ENCODE measurements at places on chromosomes 5 and 9.
A peak's percentile ranks its signal among the peaks of the same experiment; 100 is the strongest.

- DNase-seq = peak; percentile 28
These were observed 29.1 kb upstream of the ANKRD31 start for GRCh38 chr5:75265731-75266130.

GRCh38 chr5:53128481-53128880, 18.9 kb upstream of the MOCS2 start:
- no peak for DNase-seq

GRCh38 chr5:72821776-72822175, 5.3 kb downstream of the TNPO1 start:
- DNase-seq = no peak

DNA sequence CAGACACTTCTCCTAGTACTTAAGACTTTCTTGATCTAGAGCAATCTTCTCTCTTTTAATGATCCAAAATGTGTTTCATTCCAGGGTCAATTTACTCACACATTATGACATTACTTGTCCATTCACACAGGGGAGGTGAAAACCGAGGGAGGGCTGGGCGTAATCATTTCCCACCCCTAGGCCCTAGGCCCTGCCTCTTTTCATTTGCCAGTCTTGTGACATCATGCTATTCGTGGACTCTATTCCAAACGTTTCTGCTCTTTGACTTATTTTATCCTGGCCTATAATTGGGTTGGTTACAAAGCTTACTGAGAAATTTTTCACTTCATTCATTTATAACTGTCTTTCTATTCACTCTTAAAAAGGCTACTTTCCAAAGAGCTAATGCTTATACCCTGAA, 2.4 kb downstream of the DCAF12 start:
- DNase-seq = no peak

DNA sequence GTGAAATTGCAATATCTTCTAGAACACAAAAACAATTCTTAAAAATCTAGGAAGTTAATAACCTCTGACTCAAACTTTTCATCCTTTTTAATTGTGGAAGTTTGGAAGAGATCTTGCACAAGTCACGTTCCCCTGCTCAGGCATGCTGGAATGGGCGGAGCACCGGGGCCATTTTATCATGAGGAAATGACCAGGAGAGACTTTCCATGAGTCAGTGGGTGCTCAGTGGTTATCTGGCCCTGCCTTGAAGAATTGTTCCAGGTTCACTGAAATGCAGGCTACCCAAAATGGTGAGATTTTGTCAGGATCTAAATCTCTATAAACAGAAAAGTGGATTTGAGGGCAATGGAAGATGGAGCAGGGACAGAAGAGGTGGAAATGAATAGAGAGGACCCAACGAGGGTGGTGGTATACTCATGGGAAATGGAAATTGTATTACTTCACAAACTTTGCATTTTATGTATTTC, 61.2 kb downstream of the FYB1 start:
- DNase-seq = no peak

- no peak for DNase-seq
These were observed 169.2 kb downstream of the SLC12A2 start for GRCh38 chr5:128252756-128253155.

DNA sequence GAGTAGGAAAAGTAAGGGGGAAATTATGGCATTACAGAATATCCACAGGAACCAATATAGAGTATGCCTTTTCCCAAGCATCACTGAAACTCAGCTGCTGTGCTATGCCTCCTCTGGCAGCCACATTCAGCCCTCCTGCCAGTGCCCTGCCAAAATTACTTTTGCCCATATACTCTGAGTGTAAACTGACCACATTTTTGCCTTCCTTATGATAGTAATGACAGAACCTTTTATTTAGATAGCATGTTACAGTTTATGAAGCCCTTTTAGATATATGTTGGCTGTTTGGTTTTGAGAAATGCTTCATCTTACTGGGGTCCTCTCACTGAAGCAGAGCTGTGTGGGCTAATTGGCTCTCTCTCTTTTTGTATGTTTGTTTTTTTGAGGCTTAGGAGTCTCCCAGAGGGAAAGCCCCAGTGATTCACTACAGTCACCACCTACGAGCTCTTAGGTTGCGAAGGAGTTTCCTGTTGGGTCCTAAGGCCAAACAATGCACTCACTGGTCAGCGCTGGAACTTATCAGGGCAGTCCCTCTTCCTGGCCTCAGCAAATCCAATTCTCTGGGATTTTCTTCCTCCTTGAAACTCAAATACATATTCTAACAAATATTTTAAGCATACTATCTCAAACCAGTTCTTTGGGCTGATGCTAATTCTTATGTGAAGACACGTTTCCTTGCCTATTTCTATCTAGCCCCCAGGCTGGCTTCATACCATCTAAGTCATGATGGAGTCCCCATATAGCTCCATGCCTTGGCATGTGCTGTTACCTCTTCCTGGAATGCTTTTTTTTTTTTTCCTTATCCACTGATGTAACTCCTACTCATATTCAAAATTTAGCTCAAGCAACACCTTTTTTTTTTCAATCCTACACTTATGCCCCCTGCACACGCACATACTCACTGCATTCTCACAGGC, 3.7 kb downstream of the PHF24 start:
- no peak for DNase-seq

GRCh38 chr9:95027914-95028852, 289.3 kb downstream of the FANCC start:
- DNase-seq = no peak

DNA sequence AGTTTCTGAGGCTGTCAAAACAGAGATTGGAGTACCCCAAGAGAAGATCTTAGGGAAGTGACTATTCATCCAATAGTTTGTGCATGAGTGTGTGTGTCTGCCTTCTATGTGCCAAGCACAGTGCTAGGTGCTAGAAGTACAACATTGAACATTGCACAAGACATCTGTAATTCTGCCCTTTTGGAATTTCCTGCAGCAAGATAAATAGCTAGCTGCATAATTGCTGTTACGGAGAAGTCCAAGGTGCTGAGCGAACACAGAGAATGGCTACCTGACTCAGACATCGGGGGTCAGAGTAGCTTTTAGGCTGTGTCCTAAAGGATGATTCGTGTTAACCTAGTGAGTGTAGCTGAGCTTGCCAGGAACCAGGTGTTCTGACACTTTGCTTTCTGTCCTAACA, 44.8 kb downstream of the PAPPA start:
- no peak for DNase-seq

DNA sequence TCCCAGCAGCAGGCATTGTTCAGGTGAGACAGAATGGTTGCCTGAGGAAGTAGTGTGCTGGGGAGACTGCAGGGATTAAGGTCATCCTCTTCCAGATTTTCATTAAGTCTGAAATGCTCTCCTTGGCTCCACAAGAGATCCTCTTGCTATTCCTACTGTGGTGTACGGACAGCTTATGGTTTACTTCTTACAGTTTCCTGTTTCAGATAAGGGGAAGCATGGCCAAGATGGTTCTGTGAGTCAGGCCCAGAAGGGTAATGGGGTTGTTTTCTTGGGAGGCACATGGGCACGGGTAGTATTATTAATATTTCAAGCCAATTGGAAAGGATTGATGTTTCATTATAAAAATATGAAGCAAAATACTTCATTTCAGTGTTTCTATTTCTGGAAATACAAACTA, 42.9 kb downstream of the GLRX start:
- DNase-seq = no peak
